ENCODE measurements at places on chromosomes 11 and 22. TPM values are rescaled to one million over a fixed set of nuclear protein-coding genes. Genes with fewer than 3 reads are reported as not detected.

Gene TTC36
- total RNA-seq, result 0.23 TPM

Gene RANGAP1
- 99.7 TPM for total RNA-seq

Gene GGTLC3
- total RNA-seq, result not detected

DNA sequence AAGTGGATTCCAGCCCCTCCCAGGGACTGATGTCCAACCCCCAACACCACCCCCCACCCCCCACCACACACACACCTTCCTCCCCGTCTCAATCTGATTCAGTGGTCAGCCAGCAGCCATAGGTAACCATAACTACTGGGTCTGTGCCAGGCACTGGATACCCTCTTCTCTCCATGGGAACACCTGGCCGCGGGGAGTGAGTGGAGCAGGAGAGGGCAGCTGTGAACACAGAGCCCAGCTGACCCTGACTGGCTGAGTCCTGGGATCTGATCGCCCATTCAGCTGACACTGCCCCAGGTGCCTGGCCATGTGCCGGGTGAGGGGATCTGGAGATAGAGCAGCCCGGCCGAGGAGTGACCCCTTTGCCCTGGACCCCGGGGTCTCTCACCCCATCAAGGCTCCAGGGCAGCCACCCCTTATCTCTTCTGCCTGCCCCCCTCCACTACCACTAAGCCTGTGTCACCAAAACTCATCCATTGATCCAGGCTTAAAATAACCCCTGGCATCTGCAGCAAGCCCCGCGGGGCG is 2.6 kb upstream of the SHISA8 start:
- DNase-seq, result no peak

Gene PHF21B
- total RNA-seq, result not detected

Gene CCDC87
- total RNA-seq, result not detected

Gene HORMAD2
- not detected for total RNA-seq

- DNase-seq, result no peak
Measured at GRCh38 chr11:64391839-64392238, 32.9 kb downstream of the RPS6KA4 start.

DNA sequence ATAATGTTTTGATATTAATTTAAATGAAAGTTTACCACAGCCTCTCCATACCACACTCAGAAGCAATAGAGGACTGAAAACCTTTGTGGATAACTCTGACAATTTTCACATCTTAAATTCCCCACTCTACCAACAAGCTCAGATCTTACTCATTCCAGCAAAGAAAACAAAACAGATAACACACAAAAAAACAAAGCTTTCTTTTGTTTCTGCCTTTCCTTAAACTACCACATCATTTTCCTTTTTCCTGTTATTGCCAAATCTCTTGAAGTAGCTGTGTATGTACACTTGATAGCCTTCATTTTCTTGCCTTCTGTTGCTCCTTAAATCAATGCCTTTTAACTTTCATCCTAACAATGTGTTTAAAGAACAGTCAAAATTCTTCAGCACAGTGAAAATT is 484.9 kb downstream of the NTM start:
- DNase-seq, result no peak
